Stimulated activated CD8-positive, alpha-beta memory T cell treated with anti-CD3 and anti-CD28 coated beads, Interleukin-7, amount 100 ng/mL, for 24 hours (primary cell): ENCODE measurements at places on chromosomes 1 and 21.

DNA sequence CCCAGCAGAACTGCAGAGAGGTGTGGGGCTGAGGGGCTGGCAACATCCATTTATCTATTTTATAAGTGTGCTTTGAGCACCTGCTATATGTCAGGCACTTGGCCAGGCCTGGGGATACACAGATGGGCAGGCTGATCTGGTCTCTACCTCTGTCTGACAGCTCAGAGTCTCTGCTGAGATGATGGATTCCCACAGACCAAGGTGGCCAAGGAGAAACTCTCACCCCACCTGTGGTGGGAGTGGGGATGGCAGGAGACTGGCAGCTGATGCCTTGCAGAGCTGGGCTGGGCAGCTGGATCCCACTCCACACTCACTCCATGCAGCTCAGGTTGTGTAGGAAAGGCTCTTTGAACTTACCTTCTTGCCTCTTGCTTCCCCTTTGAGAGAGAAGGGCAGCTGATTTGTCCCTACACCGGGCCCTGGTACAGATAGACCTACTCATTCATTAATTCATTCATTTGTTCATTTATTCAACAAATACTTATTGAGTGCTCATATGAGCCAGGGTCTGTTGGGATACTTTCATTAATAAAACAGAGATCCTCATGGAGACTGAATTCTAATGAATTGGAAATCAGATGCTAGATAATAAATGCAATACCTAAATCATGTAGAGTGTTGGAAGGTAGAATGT lies 9.0 kb downstream of the ADORA1 start:
- no peak for DNase-seq

DNA sequence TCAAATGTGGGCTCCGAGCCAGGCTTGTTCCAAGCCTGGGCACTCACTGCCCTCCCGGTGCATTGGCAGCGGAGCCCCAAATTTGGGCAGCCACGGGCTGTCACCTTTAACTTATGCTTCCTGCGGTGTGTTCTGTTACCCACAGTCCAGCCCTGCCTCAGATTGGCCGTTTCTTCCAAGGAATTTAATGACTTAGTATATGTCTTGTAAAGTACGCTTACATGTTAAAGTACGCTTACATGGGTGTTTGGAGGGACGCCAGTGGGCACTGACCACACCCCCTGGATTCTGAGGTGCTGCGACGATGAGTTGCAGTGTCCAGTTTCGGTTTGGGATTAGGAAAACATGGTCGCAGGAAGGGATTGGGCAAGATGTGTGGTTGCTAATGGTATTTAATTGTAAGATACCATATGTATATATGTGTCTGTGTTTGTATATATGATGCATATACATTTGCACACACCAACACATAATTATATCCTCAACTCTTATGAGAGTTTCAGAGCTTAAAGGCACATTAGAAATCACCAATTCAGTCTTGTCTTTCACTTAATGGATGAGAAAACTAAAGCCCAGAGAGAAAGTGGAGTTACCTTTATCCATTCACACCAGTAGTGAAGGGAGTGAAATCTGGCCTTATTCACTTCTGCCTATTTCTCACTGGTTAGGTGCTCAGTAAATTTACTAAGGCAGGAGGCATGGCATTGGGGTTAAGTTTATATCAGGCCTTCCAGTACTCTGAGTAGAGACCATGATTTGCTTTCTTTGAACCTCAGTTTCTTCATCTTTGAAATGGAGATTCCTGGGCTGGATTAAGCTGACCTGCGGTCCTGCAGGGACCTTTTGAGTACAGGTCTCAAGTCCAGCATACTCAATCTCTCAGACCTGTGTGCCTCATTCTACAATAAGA lies 1.0 kb downstream of the SMYD2 start:
- DNase-seq, result no peak

- no peak for DNase-seq
Measured at GRCh38 chr1:155960081-155960745, 18.1 kb downstream of the ARHGEF2 start.

- no peak for DNase-seq
Measured at GRCh38 chr1:17118706-17119075, 560 bp downstream of the PADI2 start.

- no peak for DNase-seq
Measured at GRCh38 chr1:186535388-186536133, 74.6 kb upstream of the PDC start.

DNA sequence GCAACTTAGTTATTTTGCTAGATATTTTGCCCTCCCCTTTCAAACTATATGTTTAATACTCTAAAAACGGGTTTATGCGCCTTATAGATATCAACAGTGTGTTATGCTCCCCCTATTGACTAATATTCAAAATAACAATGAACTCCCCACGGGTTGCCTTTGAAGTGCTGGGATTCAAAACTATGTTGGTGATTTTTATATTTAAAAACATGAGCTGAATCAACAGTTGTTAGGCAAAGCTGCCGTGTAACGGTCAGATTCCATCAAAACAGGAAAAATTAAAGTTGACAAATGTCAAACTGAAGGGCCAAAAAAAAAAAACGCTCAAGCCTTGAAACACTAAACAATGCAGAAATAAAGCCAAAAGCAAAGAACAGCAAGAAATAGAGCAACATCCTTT lies 2.5 kb downstream of the TGFBR3 start:
- DNase-seq, result no peak

DNA sequence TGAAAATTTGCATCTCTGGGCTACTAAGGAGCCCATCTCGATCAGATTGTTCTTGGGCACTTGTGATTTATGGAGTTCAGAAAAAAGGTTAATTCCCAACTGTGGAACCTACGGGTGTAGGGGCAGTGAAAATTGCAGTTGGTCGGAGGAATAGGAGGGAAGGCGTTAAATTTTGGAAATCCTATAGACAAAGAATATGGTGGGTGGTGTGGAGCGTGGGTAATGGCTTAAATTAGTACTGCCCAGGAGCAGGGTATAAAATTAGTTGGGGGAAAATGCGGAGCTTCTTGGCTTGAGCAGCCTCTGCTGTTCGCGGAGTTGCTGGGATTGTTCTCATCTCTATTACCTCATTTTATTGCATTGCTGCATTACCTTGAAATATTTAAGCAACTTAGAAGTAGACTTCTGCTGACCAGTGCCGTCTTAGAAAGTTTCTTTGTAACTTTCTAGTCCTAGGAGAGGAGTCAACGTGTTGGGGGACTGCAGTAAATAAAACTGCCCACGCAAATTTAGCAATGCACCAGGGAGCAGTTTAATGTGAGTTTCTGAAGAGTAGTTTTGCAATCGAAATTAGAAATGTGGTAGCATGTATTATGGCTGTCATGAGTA lies 514 bp downstream of the S1PR1 start:
- no peak for DNase-seq

GRCh38 chr1:51653127-51653526 lies 36.2 kb downstream of the OSBPL9 start:
- no peak for DNase-seq

DNA sequence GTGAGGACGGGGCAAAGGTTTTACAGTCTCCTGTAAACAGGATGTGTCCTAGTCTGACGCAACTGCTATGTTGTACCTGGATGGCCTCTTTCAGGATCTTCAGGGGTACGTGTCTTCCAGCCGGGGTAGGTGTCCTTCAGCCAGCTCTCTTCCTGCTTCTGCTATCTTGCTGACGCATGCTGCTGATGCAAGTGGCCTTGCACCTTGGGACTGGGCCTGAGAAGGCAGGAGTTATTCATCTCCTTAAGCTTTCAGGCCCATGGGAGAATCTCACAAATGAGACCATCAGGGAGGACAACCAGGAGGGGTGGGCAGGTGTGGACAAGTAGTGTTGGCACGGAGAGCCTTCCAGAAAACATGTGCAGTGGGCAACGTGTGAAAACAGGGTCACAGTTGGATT lies 7.9 kb upstream of the SPRR1B start:
- no peak for DNase-seq

- DNase-seq, result no peak
Measured at GRCh38 chr1:30743584-30744059, 14.0 kb downstream of the LAPTM5 start.

DNA sequence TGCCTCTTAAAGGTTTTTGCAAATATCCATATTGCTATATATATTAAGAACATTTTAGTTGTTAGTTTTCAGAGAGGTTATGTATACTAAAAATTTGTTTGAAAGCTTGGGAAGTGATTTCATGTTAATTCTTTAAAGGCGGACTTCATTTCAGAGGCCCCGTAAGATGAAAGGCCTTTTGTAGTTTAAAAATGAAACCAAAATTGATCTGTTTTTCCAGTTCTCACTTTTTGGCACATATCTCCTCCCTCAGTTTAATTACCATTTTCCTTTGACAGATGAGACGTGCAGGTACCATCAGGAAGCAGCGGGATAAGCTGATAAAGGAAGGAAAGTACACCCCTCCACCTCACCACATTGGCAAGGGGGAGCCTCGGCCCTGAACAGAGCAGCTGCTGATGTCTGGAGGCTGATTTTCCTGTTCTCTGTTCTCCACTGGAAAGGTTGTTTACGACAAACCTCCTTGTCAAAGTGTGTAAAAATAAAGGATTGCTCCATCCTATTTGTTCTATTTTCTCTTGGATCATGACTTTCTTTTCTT lies 8.0 kb downstream of the NDUFS5 start:
- no peak for DNase-seq

- DNase-seq, result no peak
Measured at GRCh38 chr1:24567792-24568388, 12.0 kb downstream of the NCMAP start.

DNA sequence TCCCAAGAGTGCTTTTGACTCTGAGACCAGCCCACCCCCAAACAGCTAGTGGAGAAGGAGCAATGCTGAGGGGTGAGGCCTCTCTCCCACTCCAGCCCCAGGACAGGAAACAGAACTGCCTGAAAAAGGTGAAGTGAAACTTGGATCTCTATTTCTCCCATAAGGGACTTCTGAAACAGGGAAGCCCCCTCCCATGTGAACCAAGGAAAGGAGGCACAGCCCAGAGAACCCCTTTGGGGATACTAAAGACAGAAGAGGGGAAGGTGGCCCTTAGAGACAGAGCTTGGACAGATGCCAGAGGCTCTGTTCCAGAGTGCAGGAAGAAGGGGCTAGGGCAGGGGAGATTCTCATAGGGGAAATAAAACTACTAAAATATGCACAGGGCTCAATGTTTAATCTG lies 2.9 kb downstream of the TNFAIP8L2 start:
- no peak for DNase-seq

GRCh38 chr1:183473217-183473536 lies 878 bp downstream of the SMG7 start:
- no peak for DNase-seq

GRCh38 chr21:36478207-36478701 lies 1.7 kb downstream of the CLDN14 start:
- DNase-seq, result peak; percentile 9

- DNase-seq, result peak; percentile 52
Measured at GRCh38 chr21:42233067-42233961, 14.4 kb downstream of the ABCG1 start.

- no peak for DNase-seq
Measured at GRCh38 chr1:8458607-8459006, 140.7 kb downstream of the SLC45A1 start.

DNA sequence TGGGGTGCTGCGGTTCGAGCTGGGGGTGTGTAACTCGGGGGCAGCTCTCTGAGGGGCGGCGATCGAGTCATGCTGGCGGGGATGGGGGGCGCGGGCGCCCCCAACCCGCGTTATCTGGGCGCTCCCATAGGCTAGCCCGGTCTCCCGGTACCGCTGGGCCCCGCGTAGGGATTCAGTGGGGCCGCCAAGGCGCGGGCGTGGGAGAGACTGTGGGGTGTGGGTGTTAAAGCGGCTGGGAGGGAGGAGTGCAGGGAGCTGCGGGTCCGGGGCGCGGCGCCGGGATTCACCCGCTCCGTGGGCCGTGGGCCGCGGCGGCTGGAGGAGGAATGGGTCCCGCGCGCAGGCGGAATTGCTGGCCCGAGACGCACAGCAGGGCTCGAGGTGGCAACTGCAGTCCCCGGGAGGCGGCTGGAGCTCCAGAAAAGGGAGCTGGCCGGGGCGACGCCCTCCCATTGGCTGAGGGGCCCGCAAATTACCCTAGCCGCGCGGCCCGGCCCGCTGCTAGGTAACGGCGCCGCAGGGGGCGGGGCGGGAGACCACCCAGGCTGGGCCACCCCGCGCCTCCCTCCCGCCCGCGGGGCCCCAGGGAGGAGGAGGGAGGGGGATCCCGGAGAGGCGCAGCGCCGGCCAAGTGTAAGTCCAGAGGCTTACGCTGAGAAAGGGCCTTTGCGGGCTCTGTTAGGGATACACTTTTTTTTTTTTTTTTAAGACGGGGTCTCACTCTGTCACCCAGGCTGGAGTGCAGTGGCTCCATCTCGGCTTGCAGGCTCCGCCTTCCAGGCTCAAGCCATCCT lies at the start of gene PTCH2:
TSS of gene PTCH2 (minus strand) at position 392 of the 794 bp plus-strand sequence. CDS start at position 71, 321 bp downstream.
- DNase-seq, result no peak

GRCh38 chr1:178137238-178137637 lies 43.3 kb downstream of the RASAL2 start:
- DNase-seq, result no peak

- DNase-seq, result no peak
Measured at GRCh38 chr21:34886240-34887104, 162.6 kb downstream of the RUNX1 start.

DNA sequence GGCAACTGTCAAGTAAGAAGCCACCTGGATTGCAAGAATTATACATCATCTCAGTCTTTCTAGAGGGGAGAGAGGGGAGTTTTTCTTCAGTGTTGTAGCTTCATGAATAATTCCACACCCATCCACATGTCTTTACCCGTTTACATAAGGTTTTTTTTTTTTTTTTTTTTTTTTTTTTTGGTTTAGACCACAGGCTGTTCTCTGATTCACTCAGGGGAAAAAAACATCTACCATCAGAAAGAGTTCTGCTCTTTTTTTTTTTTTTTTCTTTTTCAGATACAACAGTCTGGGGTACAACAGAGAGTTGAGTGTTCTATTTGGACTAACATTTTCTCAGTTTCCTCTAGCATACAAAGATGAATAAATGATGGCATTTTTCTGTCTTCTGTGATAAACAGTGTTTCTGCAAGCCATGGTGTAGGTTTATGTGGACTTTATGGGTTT lies 4.9 kb upstream of the KIF14 start:
- no peak for DNase-seq

DNA sequence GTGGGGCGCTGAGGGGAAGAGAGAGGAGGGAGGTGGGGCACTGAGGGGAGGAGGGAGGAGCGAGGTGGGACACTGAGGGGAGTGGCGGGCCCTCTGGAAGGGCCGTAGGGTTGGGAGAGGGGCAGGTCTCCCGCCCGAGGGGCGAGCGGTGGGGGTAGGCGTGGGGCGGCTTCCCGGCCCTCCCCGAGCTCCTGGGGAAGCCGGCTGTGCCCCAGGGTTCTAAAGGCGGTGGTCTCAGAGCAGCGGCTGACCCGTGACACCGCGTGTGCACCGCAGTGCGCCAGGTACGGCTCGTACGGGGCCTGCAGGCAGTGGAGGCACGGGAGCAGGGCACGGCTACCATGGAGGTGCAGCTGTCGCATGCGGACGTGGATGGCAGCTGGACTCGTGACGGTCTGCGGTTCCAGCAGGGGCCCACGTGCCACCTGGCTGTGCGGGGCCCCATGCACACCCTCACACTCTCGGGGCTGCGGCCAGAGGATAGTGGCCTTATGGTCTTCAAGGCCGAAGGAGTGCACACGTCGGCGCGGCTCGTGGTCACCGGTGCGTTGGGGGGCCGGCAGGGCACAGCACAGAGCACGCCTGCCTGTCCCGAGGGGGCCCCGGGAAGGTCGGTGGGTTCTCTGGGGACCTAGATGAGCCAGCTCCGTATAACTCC lies 68.5 kb downstream of the OBSCN start:
- DNase-seq, result no peak
